ENCODE measurements at places on chromosomes 16 and 17.

DNA sequence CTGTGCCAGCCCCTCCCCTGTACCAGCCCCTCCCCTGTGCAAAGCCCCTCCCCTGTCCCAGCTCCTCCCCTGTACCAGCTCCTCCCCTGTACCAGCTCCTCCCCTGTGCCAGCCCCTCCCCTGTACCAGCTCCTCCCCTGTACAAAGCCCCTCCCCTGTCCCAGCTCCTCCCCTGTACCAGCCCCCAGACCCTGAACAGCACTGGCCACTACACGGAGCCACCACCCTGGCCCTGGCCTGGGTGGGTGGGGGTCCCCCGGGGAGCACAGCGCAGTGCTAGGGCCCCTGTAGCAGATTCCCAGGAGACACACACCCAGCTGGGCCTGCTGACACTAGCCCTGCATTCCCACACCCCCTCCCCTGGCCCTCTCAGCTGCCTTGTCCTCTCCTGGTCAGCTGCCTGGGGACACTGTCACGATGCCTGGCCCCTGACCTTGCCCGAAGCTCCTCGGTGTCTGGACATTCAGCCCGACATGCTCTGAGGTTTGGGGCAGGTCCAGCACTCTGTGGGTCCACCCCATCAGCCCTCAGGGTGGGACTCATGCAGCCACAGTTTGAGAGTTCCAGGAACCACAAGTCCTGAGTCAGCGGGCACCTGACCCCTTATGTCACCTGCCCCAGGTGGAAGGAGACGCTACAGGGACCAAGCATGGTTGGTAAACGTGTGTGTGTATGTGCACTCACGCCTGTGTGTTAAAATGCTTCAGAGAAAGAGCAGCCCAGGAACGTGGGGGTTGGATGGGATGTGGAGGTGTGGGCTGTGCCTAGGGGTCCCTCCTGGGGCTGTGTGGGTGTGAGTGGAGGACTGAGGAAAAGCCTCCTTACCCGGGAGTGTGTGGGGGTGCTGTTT, 114.2 kb downstream of the METRNL start:
- DNase-seq = no peak

DNA sequence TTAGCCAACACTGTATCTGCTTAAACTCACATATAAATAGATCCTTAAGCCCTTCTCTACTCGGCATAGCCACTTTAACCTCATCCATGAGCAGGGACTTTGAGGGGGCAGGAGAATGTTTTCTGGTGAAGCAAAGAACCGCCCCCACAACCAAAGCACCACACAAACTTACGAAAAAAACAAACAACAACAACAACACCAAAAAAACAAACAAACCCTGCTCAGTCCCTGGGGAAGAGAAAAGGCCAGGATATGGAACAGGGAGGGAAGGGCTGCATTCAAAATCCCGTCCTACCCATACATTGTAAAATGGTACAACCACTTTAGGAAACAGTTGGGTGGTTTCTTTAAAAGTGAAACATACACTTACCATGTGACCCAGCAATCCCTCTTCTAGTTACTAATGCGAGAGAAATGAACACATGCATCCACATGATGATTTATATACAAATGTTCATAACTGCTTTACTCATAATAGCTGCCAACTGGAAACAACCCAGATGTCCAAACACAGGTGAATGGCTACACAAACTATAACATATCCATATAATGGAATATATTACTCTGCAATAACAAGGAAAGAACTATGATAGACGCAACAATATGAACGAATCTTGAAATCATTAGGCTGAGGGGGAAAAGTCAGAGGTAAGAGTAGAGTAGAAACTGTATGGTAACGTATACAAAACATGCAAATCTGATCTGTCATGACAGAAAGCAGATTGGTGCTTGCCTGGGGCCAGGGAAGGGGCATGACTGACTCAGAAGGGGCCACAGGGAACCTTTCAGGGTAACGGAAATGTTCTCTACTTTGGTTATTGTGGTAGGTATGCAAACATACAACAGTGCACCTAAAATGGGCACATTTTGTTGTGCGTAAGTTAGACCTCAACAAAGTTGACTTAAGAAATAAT, 37.7 kb upstream of the TOB1 start:
- peak; percentile 37 for DNase-seq

DNA sequence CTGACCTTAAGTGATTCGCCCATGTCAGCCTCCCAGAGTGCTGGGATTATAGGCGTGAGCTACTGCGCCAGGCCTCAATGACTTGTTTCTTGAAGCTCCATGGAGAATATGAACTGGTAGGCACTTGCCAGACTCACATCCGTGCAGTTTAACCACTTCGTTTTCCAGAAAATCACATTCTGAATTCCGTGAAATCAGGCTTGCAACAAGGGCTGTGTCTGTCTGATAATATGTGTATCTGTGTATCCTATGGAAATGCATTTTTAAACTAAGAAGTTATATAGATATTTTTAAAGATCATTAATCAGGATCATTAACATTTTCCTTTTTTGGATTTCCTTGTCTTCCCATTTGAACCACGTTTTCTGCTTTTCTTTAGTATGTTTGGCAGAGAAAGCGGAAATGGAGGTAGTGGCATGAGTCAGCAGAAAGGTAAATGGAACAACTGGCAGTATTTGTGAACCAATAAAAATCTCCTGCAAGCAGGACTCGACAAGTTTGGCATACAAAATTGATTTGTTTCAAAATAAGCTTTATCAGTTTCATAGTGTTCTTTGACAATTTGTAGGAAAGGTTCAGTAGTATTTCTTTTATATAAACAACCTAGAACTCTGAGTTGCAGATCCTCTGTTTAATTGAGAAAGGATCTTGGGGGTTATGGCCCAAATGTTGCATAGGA, 33.0 kb downstream of the USP10 start:
- DNase-seq = no peak

DNA sequence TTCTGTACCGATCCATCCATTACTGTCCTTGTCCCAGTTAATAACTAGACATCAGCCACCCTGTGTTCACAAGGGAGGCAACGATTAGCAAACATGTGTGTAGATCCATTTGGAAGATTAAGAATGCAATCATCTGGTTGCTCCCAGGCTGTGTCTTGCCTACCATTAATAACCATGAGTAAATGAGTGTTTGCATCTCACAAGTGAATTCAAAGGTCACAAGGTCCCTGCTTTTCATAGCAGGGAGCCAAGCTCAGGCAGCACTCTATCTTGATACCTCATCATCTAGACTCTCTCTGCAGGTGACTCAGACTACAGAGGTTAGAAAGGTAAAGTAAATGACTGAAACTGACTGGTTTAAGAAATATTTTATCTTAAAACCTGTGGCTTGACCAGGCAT, 25.3 kb downstream of the VWA3A start:
- DNase-seq = no peak

- DNase-seq = no peak
These were observed 1.1 kb downstream of the SPSB3 start for GRCh38 chr16:1781254-1781653.
